CD4-positive, alpha-beta T cell treated with Interleukin-21 for 1 hour (primary cell): ENCODE measurements at places on chromosomes 12 and 14.

GRCh38 chr14:92425101-92425500 is 88.5 kb upstream of the RIN3 start:
- DNase-seq: no peak

DNA sequence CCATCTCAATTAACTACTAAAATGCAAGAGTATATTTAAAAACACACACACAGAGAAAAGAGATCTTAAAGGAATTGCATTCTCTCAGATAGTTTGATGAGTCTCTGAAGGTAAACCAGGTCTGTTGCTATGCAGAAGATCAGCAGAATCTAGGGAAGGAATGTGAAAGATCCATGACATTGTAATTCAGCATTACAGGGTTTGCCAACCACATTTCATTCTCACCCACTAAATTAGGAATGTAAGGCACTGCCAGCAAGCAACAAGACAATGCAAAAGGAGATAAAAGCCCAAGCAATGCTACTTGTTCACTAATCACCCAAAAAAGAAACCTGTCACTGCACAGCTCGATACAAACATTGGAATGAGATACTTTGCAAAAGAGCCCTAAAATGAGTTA is 106.3 kb downstream of the LRIG3 start:
- DNase-seq: no peak

DNA sequence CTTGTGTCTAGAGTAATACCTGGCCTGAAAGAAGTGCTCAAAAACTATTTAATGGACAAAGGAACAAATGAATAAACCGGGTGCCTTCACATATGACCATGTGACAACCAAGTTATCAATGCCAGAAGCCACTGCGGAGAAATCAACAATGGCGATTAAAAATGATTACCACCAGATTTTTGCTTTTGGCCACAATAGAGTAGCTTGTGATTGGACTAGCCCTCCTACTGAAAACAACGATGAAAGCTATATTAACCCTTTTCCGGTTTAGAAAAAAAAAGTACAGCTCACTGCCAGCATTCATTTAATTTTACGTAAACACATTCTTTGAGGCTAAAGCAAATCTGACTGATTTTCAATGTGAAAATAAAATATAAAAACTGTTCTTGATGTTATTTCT is 41.6 kb upstream of the TTC7B start:
- no peak for DNase-seq

- DNase-seq: no peak
These were observed 109.8 kb upstream of the BCAT1 start for GRCh38 chr12:25058658-25059058.

DNA sequence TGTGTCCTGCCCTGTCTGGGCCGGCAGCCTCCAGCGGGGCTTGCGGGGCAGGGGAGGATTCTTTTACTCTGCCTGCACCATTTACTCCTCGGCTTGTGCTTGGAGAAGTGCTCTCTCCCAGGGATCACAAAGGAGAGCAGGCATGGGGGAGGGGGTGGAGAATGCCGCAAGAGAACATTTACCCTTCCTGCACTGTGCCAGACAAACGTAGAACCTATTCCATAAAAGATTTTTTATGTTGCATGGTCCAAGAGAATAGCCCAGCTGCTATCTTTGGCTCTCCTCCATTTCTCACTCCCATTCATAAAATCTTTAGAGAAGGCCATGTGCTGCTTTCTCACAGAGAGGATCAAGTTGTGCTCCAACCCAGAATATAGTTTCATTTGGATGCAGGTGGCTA is 159.4 kb downstream of the SPTSSA start:
- no peak for DNase-seq

DNA sequence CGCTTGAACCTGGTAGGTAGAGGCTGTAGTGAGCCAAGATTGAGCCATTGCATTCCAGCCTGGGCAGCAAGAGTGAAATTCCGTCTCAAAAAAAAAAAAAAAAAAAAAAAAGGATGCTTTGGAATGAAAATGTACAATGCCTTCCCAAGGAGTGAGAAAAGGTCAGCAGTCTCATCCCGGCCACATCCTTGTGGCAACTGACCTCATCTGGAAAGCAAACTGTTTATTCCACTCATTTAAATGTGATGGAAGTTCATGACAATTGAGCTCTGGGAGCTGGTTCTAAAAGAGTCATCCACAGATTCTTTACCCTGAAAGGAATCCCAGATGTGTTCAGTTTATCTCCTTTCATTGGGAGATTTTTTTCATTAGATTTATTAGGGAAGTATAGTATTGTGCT is 19.4 kb upstream of the LIMA1 start:
- no peak for DNase-seq

DNA sequence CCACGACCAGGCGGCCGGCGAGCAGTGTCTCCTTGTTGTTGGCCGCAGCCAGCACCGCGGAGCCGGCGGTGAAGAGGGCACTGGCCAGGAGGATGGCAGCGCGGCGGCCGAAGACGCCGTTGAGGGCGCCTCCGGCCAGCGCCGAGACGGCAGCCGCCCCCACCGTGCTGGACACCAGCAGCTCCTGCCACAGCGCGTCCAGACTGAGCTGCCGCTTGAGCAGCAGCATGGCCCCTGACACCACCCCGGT is 691 bp downstream of the SLC2A13 start:
- no peak for DNase-seq

- DNase-seq: no peak
These were observed 282.9 kb downstream of the ALG10 start for GRCh38 chr12:34305176-34305575.

DNA sequence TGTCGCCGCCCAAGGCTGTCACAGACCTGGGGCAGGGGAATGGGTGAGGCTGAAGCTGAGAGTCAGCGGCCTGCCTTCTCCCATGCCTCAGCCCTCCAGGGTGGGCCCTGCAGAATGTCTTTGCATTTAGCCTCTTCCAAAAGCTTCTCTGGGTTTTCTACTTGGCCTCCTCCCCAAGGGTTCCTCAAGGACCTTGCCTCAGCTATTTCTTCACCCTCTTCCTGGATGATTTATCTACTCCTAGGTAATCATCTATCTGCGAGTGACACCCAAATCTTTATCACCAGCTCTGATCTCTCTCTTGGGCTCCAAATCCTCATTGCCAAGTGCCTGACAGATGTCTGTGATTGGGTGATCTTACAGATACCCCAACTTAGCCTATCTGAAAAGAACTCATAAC is 4.7 kb upstream of the LPAR5 start:
- no peak for DNase-seq

DNA sequence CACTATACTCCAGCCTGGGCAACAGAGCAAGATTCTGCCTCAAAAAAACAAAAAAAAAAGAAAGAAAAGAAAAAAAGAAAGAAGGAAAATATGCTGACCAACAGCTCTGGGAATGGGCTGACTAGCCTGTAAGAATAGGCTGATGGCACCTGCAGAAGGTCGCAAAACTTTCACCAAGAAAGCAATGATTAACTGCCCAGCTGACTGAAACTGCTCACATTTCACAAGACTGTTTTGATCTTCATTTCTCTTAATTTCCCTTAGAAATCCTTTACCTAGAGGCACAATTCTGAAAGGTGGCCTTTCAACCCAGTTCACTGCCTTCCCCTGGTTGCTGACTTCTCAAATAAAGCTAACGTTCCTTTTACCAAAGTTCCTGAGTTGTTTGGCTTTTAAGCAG is 12.4 kb downstream of the BEST3 start:
- DNase-seq: no peak

GRCh38 chr12:107597695-107598410 is 87.7 kb upstream of the PWP1 start:
- DNase-seq: no peak

DNA sequence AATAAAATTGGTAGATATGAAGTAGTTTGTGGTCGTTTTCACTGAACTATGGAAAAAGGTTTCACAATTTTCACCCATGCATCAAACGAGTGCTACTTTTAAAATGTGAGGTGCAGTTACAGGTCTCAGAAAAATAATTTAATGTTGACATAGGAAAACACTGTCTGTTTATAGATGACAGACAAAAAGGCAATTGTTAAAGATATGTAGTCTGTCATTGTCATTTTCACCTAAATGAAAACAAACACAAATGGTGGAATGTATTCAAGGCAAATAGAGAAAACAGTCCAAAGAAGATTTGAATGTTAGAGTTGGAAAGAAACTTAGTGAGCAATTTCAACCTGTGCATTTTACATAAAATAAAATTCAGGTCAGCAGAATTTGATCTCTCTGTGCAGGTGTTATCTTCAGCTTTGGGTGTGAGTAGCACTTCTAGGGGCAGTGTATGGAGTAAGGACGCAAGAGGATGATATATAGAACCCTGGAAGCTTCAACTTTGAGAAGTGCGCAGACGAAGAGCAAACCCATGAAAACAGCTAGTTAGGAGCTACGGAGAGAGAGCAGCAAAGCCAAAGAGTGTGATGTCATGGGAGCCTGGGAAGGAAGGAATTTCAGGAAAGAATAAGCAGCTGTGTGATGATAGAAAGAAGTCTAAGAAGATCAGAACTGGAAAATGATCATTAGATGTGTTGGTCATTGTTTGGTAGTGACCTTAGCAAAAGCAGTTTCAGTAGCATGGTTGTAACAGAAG is 6.2 kb downstream of the RERG start:
- DNase-seq: no peak

DNA sequence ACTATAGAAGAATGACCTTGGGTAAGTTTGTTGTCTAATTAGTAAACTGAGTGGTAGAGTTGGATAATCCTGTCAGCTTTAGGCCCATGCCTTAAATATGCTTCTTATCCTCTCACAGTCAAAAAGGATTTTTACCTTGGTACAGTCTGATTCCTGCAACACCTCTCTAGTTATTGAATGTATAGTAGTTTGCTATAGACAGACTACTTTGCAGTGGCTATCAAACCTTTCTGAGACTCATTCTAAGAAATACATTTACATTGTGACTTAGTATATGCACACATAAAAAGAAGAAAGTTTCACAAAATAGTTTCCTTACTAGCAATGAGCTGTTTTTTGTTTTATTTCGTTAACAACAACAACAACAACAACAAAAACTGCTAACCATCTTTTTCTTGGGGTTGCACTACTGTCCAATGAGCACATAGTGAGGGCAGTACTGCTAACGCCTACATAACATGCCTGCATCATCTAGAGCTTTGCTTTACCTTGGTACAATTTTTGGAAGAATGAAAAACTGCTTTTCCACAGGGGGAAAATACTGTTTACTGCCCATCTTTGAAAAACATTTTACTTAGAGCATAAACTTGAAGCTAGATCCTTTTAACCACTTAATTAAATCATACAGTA is 28.5 kb downstream of the WNK1 start:
- no peak for DNase-seq

- no peak for DNase-seq
These were observed 11.7 kb downstream of the RTL1 start for GRCh38 chr14:100891501-100892445.

GRCh38 chr12:14261861-14262260 is 103.6 kb upstream of the ATF7IP start:
- no peak for DNase-seq

- no peak for DNase-seq
These were observed 71.9 kb downstream of the MOK start for GRCh38 chr14:102233081-102233480.

DNA sequence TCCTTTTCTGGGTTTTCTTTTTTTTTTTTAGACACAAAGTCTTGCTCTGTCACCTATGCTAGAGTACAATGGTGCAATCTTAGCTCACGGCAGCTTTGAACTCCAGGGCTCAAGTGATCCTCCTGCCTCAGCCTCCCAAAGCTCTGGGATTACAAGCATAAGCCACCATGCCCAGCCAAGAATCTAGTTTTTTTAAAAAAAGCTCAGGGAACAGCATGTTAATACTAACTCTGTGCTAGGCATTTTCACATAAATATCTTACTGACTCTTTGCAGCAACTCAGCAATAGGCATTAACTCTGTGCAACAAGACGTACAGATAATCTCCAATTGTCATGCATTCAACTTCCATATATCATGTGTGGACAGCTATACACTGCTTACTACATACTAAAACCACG is 97.4 kb downstream of the LLPH start:
- DNase-seq: no peak

GRCh38 chr14:71606064-71606463 is 326.2 kb upstream of the RGS6 start:
- no peak for DNase-seq

DNA sequence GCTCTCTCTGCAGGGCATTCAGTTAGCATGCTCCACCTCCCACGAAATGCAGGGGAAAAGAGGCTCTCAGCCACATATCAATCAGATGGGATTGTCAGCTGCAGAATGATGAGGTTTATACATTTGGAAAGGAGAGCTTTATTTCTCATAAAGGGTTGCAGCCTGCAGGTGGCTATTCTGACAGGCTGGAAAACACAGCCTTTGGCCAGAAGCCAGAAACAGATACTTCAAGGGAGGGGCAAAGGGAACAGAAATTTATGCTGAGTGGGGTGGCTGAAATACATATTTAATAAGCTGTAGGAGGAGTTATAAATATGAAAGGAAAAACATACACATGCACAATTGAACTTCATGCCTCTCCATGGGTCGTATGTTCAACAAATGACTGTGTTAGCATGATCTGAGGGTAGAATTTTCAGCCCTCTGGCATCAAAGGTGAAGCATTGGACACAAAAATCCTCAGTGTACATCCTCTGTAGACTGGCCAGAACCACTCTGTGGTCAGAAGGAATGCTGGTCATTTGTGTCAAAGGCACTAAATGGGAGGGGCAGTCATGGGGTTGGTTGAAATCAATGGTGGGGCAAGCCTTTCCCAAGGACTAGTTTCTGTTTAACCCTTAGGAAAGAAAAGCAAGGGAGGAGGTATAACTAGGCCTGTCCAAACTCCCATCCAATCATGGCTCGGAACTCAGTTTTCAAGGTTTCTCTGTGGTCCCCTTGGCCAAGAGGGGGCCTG is 62.4 kb downstream of the TMX1 start:
- no peak for DNase-seq

DNA sequence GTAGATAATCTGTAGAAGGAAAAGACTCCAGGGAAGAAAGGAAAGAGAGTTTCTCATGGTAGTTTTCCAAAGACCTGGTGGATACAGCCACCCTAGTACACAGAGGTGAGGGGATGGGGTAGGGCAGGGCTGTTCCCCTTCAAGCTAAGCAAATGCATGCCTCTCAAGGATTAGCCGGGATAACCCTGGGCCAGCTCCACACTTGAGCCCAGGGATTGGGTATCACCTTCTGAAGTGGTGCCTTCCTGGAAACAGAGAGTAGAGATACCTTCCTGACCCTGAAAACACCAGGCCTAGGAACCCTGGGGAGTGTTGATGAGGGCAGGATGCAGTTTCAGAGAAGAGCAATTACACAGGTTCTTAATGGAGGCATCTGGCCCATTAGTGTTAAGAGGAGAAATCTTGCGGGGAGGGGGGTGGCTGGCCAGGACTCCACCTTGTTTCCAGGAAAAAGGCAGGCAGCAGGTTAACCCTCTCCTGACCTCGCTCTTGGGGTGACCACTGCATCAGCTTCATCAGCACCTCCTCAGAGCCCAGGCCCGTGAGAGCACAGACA is 106.9 kb upstream of the TMEM233 start:
- no peak for DNase-seq
